Neuronal stem cell (in vitro differentiated cells): ENCODE measurements at places on chromosomes 1 and 21.

- no peak overlapping the region for H3K27ac ChIP-seq
- no peak for DNase-seq
- H3K4me1 ChIP-seq, result peaks cover 3% of the 10 kb centered on the region
- no peaks in the 10 kb centered on the region for H3K36me3 ChIP-seq
These were observed 37.0 kb downstream of the ZNF281 start for GRCh38 chr1:200372885-200373181.

GRCh38 chr1:30274173-30274970 is 449.0 kb downstream of the MATN1 start:
- H3K36me3 ChIP-seq, result no peaks in the 10 kb centered on the region
- DNase-seq, result no peak
- H3K27ac ChIP-seq, result no peak overlapping the region
- H3K4me3 ChIP-seq, result no peak overlapping the region

DNA sequence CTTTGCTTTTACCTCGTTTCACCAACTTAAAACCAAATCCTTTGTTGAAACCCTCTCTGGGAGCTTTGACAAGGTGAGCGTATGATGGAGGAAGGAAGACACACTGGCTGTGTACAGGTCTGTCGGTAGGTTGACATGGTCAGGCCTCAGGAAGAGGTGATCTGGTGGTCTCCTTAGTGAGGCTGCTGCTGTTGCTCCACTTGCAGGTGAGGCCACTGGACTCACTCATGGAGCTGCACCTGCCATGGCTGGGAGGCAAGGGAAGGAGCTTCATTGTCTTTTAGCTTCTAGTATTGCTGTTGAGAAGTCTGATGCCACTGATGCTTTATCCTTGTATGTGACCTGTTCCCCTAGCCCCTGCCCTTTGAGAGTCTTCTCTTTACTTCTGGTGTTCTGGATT is 35.7 kb downstream of the TENT5C start:
- no peaks in the 10 kb centered on the region for H3K27me3 ChIP-seq
- H3K4me3 ChIP-seq, result no peak overlapping the region
- DNase-seq, result no peak
- no peak overlapping the region for H3K27ac ChIP-seq
- H3K4me1 ChIP-seq, result no peaks in the 10 kb centered on the region

GRCh38 chr1:12496154-12496961 is 121.7 kb downstream of the DHRS3 start:
- no peak overlapping the region for H3K4me3 ChIP-seq
- no peak overlapping the region for H3K27ac ChIP-seq
- H3K4me1 ChIP-seq, result no peaks in the 10 kb centered on the region

- H3K36me3 ChIP-seq, result peaks cover 32% of the 10 kb centered on the region
- H3K27me3 ChIP-seq, result no peaks in the 10 kb centered on the region
- H3K4me1 ChIP-seq, result peaks cover 5% of the 10 kb centered on the region
- no peak overlapping the region for H3K4me3 ChIP-seq
These were observed 84.4 kb downstream of the MACF1 start for GRCh38 chr1:39288735-39289465.
